ENCODE measurements at places on chromosomes 2 and 18.
A peak's percentile ranks its signal among the peaks of the same experiment; 100 is the strongest.

DNA sequence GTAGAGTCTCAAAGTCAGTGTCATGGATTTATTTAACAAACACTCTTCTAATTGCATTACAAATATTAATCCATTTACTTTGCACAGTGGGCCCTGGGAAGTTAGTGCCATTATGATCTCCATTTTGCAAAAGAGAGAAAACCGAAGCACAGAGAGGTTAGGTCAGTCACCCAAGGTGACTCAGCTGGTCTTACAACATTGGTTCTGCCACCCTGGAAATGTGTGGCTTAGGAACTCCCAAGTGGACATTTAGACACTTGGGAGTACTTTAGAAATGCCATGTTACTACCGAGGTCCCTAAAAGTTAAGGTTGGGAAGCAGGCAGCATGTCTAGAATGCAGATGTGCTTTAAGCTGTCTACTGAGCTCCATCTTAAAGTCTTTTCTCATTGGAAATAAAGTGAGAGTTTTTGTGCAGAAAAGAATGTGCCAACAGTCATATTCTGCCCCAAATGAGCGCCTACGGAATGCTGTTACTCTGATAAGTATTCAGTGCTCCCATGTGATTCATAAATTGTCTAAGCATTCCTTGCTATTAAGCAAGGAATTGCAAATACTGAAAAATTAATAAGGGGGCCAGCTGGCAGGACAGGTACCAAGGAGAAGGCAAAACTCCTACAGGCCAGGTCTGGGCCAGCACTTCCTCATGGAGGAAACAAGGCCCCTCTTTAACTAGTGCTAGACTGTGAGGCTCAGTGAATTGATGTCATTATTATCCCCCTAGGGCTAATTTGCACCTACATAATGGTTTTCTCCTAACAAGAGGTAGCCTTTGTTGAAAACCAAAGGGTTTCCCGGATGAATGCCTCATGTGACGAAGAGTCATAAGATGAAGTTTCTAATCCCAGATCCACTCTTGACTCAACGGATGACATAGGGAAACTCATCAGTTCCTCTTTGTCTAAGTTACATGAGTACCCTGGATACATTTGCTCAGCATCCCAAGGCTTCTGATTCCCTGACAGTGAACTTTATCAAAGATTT lies 16.3 kb downstream of the NRP2 start:
- DNase-seq = no peak

DNA sequence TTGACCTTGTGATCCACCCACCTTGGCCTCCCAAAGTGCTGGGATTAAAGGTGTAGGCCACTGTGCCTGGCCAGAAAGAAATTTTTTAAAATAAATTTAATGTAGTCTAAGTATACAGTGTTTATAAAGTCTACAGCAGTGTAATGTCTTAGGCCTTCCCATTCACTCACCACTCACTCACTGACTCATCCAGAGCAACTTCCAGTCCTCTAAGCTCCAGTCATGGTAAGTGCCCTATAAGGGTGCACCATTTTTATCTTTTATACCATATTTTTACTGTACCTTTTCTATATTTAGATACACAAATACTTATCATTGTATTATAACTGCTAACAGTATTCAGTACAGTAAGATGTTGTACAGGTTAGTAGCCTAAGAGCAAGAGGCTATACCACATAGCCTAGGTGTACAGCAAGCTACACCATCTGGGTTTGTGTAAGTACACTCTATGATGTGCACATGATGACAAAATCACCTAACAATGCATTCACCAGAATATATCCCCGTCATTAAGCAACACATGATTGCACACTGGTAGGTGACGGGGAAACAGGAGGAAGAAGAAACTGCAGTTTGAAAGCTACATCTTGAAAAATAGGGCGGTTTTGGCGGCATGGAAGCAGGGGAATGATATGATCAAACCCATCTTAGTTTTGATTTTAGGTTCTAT lies 105.1 kb upstream of the ITGB6 start:
- no peak for DNase-seq

DNA sequence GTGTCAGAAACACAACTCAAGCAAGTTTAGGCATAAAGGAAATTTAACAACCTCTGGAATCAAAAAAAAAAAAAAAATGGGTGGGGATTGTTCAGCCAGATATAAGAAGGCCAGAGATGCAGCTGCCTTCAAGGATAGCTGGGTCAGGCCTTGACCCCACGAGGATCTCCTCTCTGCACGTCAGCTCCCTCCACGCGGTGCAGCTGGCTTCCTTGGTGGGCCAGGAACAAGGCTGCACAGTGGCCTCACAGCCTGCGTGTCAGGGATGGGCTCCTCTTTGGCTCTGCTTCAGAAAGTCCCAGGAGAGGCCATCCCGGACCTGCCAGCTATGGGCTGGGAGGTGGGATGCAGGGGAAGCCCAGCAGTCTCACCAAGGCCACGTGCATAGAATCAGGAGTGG lies 55.5 kb downstream of the TIMM21 start:
- DNase-seq = no peak

DNA sequence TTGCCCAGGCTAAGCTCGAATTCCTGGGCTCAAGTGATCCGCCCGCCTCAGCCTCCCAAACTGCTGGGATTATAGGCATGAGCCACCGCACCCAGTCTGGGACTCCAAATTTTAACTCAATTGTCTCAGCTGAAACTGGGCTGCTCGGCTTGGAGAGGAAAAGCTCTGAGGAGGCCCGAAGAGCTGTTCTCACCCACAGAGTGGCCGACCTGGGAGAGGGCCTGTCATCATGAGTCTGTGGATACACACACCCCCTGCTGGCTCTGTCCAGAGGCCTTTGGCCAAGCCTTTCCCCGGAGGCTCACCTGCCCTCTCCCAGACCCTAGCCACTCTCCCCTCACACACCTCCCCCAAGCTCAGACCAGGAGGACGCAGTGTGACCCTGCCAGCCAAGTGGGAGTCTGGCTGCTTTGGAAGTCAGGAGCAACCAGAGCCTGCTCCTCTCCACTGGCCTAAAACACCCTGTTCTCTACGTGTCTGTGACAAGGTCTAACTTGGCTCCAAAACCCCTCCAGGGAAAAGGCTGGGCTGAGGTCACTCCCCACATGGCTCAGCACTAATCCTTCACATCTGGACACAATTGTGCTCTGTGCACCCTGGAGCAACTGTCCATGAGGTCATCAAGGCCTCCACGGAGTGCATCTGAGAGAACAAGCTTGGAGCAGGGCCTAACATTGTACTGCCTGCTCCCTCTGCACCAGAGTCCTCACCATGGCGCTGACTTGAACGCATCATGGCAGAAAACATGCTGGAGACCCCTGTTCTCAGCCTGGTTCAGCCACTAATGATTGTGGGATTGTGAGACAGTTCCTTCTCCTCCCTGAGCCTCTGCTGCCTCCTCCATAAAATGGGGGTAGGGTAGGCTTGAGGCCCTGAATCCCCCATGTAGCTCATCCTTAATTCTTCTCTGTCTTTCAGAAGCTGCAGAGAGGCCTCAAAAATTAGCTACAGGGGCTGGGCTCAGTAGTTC lies 49.9 kb upstream of the RAB6C start:
- DNase-seq = no peak

DNA sequence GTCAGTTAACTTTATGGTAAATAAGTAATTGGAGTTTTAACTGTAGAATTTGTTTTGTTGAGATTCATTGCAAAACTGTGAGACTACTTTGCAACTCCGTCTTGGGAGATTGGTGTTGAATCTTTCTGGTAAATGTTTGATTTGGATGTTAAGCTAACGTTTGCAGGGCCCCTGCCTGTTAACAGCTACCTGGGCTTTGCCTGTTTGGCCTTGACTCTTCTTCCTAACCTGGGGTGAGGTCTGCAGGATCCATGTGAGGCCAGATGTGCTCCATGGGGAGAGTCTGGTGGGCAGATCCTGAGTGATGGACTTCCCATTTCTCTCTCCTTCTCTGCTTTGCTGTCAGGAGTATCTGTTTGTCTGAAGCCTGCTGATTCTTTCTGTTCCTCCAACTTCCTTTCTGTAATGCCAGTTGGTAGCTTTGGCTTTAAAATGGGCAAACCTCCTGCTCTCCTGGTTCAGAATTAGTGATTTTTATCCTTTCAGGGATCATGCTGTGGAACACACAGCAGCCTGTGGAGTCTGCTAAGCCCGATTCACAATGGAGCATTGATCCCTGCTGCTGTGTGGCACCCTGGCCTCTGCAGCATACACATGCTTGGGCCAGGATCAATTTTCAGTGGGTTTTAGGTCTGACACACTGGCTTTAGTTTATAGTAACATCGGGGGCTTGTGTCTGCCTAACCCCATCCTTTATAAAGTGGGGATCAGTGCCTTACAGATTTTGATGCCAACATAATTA lies 36.3 kb downstream of the PTPRM start:
- no peak for DNase-seq

DNA sequence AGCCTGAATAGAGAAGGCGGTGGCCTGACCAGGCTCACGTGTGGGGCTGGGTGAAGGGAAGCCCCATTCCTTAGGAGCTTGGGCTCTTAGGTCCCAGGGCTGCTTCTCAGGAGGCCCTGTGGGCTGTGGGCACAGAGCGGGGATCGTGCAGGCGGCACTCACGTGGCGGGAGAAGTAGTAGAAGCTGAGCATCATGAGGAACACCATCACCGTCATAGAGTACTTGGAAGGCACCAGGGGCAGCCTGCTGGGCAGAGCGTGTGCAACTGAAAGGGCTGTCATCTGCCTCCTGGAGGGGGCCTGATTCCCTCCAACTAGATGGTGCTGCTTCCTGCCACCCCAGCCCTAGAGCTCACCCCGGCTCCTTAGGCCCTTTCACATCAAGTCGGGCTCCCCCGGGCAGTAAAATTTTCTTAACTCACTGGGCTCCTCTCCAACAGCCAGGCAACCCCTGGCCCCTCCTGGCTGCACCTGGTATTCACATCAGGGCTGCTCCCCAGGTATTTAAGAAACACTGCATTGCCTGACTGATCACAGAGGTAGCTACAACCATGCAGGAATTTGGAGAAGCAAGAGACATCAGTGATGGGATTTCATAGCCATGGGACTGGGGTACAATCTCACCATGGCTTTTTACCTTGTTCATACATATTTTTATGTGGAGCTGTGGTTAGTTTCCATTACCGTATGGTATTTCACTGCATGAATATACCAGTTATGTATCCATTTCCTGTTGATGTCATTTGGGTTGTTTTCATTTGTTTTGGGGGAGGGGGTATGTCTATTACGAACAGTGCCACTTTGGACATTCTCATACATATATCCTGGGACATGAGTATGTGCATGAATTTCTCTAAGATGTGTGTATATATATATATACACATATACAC lies 32.9 kb downstream of the CENPO start:
- peak; percentile 33 for DNase-seq

DNA sequence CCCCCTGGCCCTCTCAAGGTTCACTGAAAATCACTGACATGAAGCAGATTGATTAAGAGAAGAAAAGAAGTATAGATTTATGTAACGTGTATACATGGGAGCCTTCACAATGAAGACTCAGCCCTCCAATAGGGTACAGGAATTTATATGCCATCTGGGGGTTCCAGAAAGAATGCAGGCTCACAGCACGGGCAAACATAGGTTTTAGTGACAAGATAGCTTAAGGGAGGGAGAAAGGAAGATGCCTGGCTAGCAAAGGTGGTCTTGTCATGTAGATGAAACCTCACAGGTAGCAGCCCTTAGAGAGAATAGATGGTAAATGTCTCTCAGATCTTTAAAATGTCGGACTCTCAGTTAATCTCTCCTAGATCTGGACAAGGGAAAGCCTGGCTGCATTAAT lies 173.9 kb downstream of the RNF152 start:
- no peak for DNase-seq

- DNase-seq = no peak
These were observed 19.0 kb upstream of the CXCR4 start for GRCh38 chr2:136136931-136137330.

- no peak for DNase-seq
These were observed 28.6 kb upstream of the AP1S3 start for GRCh38 chr2:223865907-223866508.

GRCh38 chr18:58495207-58495606 lies 133.7 kb downstream of the ALPK2 start:
- DNase-seq = no peak

All from activated CD4-positive, alpha-beta T cell treated with anti-CD3 and anti-CD28 coated beads for 36 hours (primary cell).